ENCODE measurements at places on chromosomes 4 and X. TPM values are rescaled to one million over a fixed set of nuclear protein-coding genes. Genes with fewer than 3 reads are reported as not detected.

- DNase-seq: no peak
These were observed 47.4 kb upstream of the PHOX2B start for GRCh38 chr4:41795796-41796385.

DNA sequence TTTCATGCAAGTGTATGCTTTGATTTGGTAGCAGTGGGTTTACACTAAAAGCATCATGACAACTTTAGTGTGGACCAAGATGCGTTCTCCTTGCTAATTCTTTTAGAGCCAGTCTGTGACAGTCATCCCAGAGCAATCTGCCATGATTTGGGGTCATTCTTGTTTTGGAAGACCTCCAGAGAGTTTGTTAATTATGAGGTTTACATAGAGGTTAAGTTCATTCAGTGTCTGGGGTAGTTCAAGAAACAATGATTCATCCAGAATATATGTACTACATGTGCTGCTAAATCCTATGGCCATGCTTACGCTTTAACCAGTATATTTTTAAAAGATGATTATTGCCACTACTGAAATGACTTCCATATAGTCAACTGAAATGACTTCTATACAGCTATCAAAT, 328.5 kb upstream of the AGA start:
- DNase-seq: no peak

MAGEE2 gene
- 0.73 TPM for polyA plus RNA-seq

- no peak for DNase-seq
These were observed 16.2 kb downstream of the UBE2K start for GRCh38 chr4:39714166-39714565.

- no peak for DNase-seq
These were observed 33.9 kb downstream of the TMPRSS11A start for GRCh38 chr4:67929426-67929825.
